ENCODE measurements at places on chromosomes 5 and 9.

GRCh38 chr9:124439086-124439485 is 11.2 kb upstream of the ADGRD2 start:
- no peak for DNase-seq

GRCh38 chr9:120901755-120902568 is 24.6 kb downstream of the TRAF1 start:
- no peak for DNase-seq

GRCh38 chr9:121464968-121465367 is 34.7 kb downstream of the GGTA1 start:
- no peak for DNase-seq

- no peak for DNase-seq
Observed at GRCh38 chr5:169411786-169412430, 111.0 kb upstream of the SLIT3 start.

DNA sequence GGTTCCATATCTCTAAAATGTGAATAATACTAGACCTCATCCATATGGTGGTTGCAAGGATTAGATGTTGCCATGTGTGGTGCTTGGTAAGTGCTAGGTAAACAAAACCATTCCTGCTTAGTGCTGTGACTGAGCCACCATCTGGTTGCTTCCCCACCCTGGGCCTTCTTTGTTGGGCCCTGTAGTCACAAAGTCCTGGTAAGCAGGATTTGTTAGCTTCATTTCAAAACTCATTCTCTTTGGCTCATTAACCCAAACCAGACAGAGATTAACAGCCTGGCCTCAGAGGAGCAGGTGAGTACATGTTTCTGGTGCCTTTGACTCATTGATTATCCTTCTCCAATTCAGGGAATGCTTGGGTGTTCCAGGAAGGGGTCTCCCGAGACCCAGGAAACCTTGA is 240.2 kb downstream of the ARHGAP26 start:
- DNase-seq: no peak

GRCh38 chr5:147911427-147911826 is 5.1 kb upstream of the C5orf46 start:
- DNase-seq: no peak

DNA sequence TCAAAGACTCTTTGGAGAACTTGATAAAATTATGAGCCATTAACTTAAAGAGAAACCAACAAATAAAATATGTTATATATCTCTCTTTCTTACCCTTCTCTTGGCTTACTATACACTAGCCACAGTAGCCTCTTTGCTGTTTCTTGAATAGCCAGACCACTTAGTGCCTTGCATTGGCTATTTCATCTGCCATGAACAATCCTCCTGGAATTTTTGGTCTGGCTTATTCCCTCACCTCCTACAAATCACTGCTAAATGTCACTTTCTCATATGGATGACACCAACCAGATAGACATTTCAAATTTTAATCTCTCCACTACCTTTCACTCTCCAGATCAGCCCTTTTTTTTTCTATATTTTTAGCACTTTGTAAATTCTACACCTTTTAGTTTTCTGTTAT is 1581.7 kb downstream of the EFNA5 start:
- DNase-seq: no peak

- no peak for DNase-seq
Observed at GRCh38 chr5:35717718-35718117, 100.1 kb downstream of the SPEF2 start.

DNA sequence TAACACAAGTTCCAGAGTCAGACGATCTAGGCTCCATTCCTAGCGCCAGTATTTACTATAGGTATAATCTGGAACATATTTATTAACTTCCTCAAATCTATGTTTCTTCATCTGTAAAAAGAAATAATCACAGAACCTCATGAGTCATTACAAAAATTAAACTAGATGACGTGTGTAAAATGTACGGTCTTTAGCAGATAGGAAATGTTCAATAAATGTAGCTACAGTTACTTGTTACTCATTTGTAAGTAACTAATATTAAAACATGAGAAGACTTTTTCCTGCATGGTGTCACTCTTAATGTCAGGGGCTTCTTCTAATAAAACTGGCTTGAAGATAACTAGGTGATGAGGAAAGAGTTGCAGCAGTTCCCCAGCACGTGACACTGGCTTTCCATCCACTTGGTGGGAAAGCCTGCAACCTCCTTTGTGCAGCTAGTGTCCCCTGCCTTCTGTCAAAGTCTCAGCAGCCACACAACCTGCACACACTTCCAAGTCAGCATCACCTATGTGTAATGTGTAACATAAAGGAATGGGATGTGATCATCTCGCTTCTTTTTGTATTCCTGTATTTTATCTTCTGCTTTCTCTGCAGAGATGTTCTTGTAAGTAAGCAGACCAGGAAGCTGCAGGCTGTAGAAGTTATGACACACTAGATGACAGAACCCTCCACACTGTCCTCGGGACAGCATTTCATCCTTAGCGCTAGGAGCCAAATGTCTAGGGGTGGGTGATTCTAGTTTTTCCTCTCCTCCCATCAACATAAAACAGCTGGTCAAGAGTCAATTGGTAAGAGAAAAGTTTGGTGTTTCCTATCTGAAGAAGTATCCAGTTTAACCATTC is 1.8 kb upstream of the JAKMIP2 start:
- DNase-seq: no peak

- DNase-seq: no peak
Observed at GRCh38 chr9:27569406-27569805, 3.9 kb downstream of the C9orf72 start.

GRCh38 chr9:99606296-99606695 is 215.4 kb upstream of the NR4A3 start:
- no peak for DNase-seq

DNA sequence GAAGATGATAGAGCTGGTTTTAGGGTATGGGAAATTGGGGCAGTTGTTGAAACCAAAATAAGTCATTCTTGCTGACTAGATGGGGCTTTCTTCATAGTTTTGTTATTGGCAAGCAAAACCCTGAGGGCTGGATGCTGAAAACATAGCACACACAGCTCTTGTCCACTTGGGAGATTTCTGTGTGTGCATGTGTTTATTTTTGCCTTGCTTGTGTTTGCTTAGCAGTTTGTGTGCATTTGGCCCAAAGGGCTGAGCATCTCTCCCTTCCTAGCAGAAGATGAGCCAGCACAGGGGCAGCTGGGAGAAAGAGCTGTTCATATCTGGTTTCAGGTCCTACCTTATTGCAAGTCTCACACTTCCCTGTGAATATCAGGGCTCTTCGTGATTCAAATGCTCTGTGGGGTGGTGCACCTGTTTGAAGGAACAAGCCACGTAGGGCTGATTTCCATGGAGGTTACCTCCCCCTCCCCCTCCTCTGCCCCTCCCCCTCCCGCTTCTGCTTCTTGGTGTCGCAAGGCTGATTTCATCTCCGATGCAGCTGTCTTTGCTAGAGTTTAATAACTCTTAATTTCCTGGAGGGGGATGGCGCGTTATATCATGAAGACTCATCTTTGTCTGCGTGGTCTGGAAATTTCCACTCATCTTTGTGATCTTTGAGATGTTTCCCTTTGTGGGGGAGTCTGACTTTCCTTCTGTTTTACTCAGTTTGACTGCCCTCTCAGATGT is 296.5 kb downstream of the ARHGAP26 start:
- no peak for DNase-seq

- DNase-seq: no peak
Observed at GRCh38 chr5:167899490-167900070, 391.9 kb upstream of the WWC1 start.

- no peak for DNase-seq
Observed at GRCh38 chr5:37888476-37888875, 48.6 kb upstream of the GDNF start.

DNA sequence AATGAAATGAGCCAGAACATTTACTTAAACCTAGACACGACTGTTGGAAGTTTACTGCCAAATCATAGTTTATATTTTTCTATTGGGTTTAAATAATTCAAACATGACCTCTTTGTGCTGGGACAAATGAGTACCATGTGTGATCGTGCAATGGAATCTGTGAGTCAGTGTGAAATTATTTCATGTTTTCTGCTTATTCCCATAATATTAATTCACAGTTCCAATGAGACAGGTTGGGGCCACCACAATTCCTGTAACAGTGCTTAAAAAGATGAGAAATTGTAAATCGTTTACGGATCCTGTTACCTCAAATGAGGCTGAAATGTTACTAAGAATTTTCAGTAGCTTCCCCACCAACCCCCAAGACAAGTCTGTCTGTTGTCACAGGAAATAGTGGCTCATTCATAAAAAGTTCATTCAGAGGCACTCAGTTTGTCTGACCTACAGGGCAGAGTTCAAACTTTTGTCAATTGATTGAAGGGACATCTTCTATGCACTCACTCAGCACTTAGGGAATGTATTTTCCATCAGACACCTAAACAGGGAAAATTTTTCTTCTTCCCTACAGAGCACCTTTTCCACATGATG is 563.9 kb upstream of the ADAMTS16 start:
- DNase-seq: no peak

GRCh38 chr5:159393854-159394274 is 63.6 kb upstream of the IL12B start:
- no peak for DNase-seq

- no peak for DNase-seq
Observed at GRCh38 chr5:106376522-106376921, 1294.2 kb downstream of the EFNA5 start.

DNA sequence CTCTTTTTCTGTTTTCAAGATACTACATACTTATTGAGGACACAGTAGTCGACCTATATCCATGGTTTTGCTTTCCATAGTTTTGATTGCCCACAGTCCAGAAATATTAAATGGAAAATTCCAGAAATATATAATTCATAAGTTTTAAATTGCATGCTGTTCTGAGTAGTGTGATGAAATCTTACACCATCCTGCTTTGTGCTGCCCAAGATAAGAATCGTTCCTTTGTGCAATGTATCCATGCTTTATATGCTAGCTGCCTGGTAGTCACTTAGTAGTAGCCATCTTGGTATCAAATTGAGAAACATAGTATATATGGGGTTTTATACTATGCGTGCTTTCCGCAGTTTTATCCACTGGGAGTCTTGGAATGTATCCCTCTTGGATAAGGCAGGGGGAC is 59.0 kb downstream of the CWC27 start:
- no peak for DNase-seq

DNA sequence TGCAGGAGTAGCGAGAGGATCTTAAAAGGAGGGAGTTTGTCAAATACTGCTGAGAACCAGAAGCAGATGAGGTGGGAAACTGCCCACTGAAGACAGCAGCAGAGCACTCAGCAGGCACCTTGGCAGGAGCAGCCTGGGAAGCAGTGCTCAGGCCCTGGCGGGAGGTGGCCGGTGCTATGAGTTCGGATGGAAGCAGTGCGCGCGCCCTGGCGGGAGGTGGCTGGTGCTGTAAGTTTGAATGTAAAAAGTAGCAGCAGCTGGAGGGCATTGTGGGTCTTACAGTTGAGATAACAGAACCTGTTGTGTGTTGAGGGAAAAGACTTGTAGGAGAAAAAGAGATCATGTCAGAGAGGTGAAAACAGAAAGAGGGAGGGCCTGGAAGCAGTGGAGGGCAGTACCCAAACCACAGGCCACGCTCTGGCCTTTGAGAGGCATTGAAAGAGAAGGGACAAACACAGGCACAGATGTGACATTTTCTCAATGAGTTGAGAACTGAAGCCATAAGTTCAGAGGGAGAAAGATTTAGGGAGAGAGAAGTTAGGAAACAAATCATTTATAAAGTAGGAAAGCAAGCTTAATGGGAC is 130.9 kb downstream of the ERCC6L2 start:
- DNase-seq: no peak

DNA sequence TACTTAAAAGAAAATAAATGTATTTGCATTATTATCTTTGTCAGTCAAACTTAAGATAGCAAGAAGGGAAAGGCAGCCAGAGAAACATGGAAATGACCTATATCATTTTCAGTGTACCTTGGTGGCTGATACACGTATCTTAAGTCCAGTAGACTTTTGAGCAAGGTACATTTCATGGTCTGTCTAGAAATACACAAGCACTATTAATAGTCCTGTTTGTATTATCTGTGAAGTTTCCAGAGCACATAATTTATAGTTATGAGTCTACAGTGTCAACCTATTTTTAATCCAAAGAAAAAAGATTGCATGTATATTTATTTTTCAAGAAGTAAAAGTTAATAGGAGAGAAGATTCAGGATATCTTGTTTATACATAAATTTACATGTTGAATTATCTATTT is 95.7 kb downstream of the IZUMO3 start:
- no peak for DNase-seq

DNA sequence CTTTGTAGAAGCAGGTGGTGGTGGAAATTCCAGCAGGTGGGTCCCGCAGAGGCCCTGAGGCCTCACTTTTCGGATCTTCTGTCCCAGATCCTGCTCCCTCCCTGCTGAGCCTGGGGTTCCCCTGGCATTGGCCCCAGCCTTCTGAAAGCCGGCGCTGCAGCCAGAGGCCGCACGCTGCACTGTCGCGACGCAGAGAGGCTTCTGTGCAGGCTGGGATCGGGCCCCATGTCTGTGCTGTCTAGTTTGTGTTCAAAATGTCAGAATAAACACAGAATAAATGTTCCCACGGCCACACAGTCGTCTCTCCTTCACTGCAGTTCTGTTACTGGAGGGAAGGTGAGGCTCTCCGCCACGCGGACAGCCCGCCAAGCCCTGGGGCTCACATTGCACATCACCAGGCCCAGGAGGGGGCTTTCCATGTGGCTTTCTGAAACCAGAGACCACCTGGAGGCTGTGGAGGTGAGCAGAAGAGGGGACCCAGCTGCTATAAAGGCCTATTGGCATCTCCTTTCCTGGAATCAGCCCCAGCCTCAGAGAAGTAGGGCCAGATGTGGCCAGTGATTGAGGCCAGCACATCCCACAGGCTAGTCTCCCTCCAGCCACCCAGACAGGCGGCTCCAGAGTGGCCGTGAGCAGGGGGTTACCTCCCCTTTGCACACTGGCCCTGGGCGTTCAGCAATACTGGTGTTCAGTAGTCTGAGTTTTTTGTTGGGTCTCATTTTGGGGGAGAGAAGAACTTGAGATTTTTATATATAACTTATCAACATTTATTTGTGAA is 46.5 kb downstream of the USP20 start:
- no peak for DNase-seq

DNA sequence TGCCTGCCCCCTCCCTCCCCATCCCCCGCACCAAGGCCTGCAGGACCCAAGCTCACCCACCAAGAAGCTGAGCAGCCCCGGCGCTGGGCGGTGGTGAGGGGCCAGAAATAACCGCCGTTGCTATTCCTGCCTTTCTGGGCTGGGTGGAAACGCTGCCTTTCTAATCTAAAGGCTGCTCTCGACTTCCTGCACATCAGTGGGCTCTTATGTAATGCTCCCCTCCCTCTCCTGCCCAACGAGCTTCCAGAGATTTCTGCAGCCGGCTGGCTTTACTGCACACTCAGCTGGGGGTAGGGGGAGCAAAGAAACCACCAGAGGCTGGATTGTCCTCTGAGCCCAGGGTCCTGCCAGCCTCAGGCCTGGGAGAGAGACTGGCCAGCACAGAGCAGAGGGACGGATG is 6.9 kb upstream of the EGR1 start:
- DNase-seq: no peak

DNA sequence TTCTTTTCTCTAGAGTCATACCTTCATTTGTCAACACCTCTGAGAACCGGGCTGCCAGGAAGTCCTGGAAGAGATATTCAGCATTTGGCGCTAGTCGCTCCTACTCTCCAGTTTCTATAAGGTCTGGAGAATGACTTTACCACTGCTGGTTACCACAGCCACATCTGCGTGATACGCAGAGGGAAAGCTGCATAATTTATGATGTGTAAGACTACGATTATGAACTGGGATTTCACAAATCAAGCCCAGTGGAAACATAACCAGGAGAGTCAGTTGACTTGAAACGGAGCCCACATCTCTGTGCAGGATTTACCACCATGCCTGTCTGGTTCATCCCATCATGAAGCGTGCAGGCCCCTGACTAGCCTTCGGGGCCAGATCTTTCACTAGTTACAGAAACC is 72.6 kb downstream of the FGF1 start:
- no peak for DNase-seq

- DNase-seq: peak; percentile 22
Observed at GRCh38 chr9:137029058-137029936, 1.3 kb upstream of the ABCA2 start.

GRCh38 chr5:30050056-30050815 is 1143.2 kb upstream of the CDH6 start:
- no peak for DNase-seq
